ENCODE measurements at places on chromosomes 5 and 9. TPM values are rescaled to one million over a fixed set of nuclear protein-coding genes. Genes with fewer than 3 reads are reported as not detected.

Gene PCDHB3
- total RNA-seq = 3.7 TPM

DNA sequence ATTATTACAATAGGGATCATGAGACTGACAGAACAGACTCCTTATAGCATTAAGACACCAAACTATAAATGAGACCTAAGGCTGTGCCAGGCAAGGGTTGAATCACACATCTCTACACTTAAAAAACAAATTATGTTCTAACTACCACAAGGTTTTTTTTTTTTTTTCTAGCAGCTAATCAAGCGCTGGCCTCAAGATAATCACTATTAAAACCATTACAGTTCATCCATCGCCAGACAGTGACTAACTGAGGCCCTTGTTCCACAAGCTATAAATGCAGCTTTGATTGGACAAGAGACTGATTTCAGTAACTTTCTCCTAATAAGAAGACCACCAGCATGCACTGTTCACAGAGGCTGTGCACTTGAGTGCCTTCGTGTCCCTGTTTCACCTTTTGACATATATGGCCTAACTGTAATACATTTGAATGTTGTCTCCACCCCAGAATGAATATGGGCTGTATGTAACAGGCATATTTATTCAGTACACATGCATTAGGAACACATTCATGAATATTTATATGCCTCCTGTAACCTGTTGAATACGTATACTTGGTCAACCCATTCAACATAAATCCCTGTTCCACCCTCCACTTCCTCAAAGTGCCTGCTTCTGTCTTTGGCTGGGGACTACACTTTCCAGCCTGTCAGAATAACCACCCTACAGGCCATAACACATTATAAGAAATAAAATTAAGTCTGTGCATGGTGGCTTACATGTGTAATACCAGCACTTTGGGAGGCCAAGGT, 22.8 kb upstream of the ZNF131 start:
- no peak overlapping the region for H3K4me3 ChIP-seq
- no peaks in the 10 kb centered on the region for H3K4me1 ChIP-seq

Gene AGXT2
- not detected for total RNA-seq

Gene TMEM203
- total RNA-seq = 12.0 TPM

DNA sequence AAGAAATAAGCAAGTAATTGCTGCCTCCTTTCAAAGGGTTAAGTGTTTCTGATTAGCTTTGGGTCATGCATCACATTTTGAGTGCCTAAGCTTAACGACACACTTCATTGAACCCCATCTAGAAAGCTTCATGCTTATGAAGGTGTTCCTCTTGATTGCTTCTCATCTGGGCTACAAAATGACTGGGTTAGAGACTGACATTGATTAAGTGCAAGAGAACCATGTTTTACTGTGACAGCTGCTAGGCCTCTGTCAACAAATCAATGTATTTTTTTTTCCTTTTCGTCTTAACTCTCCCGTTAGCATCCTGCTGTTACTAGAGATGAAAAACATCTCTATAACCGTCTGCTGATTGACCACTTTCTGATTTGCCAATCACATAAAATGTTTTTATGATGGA, 725.0 kb downstream of the TLE1 start:
- H3K36me3 ChIP-seq = no peaks in the 10 kb centered on the region
- no peak overlapping the region for H3K27ac ChIP-seq
- H3K4me1 ChIP-seq = no peaks in the 10 kb centered on the region
- H3K4me3 ChIP-seq = no peak overlapping the region
- DNase-seq = no peak
- no peaks in the 10 kb centered on the region for H3K27me3 ChIP-seq

Measured in thoracic aorta (tissue), 2 donors.